ENCODE measurements at places on chromosomes 3 and 15. TPM values are rescaled to one million over a fixed set of nuclear protein-coding genes. Genes with fewer than 3 reads are reported as not detected.
A peak's percentile ranks its signal among the peaks of the same experiment; 100 is the strongest.

GOLGA6L22 gene
- total RNA-seq, result not detected

SAMD7 gene
- total RNA-seq, result not detected

PRSS50 gene
- 0.24 TPM for total RNA-seq

SATB1 gene
- 23.4 TPM for total RNA-seq

TRH gene
- not detected for total RNA-seq

RGMA gene
- 39.8 TPM for total RNA-seq

SPTBN5 gene
- 0.90 TPM for total RNA-seq

AGBL1 gene
- total RNA-seq, result not detected

CCRL2 gene
- total RNA-seq, result not detected

- peak; percentile 91 for DNase-seq
These were observed 778 bp upstream of the THBS1 start for GRCh38 chr15:39580117-39580484.

GRCh38 chr3:14950274-14950673 lies 2.9 kb downstream of the NR2C2 start:
- no peak for DNase-seq

GRCh38 chr15:62380011-62380410 lies 214.9 kb upstream of the C2CD4B start:
- no peak for DNase-seq

DNA sequence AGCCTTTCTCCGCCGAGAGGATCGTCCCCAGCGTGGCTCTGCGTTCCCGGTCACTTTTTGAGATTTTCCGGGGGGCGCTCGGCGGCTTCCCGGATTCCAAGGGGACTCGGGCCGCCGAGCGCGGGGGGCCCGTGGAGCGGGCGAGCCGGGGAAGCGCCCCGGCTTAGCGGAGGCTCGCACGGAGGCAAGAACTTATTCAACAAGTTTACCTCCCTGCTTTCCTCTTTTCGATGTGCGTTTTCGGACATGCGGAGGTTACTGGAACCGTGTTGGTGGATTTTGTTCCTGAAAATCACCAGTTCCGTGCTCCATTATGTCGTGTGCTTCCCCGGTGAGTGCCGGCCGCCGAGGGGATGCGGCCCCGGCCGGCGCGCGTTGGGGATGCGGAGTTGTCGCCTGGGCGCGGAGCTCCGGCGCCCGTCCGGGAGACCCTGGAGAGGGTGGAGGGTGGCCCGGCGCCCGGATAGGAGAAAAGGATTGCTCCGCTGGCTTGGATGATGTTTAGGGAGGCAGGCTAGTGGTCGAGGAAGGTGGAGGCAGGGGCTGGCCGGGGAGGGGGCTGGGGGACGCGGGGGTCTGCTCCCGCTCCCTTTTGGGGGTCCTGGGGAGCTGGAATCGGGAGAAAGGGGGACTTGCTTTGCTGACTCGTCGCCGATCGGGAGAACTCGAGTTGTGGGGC lies 810 bp downstream of the PTPRG start:
- no peak for DNase-seq

GRCh38 chr15:38690216-38690615 lies 125.6 kb upstream of the RASGRP1 start:
- no peak for DNase-seq

DNA sequence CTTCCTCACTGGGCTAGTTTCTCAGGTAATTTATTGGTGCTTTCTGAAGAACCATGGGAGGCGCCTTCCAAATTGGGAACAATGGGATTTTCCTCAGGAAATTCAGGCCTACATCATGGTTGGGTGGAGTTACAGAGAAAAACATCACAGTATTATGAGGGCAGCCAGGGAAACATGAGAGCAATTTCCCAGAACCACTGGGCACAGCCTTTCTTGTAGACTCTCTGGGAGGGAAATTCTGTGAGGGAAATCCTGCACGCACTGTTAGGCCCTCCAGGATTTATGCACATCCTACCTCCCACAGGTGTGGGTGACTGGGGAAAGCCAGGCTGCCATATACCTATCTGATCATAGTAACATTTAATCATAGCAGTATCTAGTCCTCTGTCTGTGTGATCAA lies 13.2 kb downstream of the POPDC2 start:
- DNase-seq, result no peak

DNA sequence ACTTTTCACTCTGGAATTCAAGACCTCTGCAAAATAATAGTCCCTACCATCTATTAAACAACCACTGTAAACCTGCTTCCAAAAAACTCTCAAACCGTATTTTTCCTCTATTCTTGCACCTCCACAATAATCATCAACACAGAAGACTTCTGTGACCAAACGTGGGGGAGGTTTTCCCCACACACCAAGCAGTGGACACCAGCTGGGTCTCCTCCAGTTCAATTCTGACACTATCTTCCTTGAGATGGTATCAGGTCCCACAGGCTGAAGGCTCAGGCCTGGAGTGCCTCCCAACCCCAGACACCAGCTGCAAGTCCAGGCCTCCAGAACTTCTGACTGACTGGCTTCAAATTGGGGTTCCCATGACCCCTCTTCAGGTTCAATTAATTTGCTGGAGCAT lies 89.6 kb upstream of the RAP2B start:
- DNase-seq, result no peak

- DNase-seq, result peak; percentile 45
These were observed 189.9 kb upstream of the THRB start for GRCh38 chr3:24684506-24685023.

DNA sequence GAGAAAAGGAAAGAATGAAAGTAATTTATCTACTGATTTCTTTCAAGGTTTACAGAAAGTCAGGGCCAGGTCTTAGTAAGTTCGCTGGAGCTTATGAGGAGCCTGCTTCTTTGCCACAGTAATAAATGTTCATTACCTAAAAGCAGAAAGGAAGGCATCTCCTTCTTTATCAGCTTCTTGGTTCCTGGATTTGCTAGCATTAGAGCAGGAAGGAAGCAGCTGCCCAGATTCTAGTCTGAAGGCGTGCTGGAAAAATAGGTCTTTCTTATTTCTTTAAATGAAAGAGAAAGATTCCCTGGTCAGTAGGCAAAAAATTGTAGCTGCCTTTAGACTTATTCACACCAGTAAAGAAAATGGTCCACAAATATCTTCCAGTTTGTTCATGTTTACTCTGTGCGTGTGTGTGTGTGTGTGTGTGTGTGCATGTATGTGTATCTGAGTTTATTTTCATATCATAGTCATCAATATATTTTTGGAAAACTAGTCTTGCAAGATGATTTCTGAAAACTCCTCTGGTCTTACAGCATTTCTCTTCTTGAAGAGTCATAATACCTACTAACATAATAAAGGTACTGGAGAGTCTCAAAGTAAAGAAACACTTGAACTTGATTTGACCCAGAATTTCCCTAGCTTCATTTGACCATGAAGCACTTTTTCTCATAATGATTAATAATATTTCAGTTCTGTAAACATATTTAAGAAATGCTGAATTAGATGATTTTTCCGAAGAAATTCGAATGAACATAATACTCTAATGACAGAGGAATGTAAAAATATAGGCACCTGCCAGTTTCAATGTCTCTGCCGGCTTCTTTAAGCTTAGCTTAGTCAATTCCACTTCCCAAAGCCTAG lies 255.3 kb upstream of the ZPLD1 start:
- no peak for DNase-seq

DNA sequence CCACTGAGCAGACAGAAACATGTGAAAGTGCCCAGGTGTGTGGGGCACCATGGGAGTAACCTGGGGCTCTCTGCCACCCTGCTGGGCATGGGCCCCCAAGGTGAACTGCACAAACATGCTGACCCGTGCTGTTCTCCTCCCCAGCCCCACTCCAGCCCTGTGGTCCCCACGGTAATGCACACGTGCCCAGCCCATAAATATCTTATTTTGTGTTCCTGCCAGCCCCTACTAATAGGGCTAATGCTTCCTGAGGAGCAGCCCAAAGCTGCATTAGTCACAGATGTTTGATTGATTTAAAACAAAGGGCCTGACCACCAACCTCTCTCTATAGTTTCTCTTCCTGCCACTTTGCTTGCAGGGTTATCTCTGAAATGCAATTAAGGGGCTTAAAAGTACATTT lies 95.4 kb downstream of the ABHD5 start:
- DNase-seq, result no peak

GRCh38 chr3:97481416-97481815 lies 283.1 kb upstream of the ARL6 start:
- DNase-seq, result peak; percentile 38

DNA sequence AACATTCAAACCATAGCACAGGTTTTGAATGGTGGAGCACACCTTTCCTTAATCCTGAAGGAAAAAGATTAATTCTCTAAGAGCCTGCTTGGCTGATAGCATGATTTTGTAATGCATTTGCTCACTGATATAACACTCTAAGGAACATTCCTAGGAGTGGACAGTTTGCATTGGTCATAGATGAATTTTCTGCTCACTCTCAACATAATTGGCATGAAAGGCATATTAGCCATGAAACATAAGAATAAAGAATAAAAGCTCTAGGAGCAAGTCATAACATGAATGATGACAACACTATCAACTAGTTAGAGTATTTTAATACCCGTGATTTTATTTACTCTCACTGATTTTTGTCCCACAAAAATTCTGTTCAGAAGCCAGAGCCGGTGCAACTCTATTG lies 34.3 kb upstream of the LRTM1 start:
- DNase-seq, result no peak

DNA sequence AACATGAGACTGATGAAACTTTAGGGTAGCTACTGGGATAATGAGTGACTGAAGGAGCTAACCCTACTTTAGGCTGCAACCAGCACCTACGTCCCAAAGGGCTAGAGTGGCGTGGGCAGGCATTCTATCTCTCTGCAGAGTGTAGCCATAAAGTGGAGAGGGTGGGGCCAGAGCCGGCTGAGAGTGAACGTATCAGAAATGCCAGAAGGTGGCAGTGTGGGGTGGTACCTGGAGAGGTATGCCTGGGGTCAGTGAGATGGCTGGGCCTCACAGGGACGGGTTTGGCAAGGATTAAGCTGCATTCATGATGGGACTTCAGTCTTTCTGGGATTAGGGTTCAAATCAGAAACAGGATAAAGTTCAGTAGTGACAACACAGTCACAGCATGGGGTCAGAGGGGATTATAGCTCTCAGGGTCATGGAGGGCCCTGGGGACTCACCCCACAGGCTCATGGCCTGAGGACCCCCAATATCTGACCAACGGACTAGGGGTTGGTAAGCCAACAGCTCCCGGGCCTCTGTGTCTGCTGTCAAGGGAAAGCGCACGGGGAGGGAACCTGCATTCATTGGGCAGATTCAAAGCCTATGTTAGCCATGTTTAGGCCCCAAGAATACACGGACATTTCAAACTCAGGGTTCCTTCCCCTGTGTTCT lies 86.5 kb upstream of the FOXB1 start:
- DNase-seq, result peak; percentile 86

DNA sequence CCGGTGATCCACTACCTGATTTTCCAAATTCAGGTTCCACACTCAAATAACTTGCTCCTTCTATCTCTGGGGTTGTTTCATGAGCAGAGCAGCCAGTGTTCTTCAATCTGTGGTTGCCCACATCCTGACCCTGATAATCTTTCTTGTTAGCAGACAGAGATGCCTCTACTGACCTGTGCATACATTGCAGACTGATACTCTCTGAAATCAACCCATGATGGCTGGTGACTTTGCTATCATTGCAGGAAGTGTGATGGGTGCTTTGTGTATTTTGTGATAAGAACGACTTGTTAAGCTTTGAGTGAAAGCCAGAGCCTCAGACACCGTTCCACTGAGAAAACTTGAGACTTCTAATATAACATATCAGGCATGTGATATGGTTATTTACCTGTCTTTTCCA lies 39.9 kb downstream of the GATM start:
- no peak for DNase-seq

- peak; percentile 80 for DNase-seq
These were observed 146.9 kb upstream of the GADL1 start for GRCh38 chr3:31041161-31041978.

- DNase-seq, result no peak
These were observed 110.1 kb upstream of the LMOD3 start for GRCh38 chr3:69232482-69232881.
